BJ (cell line): ENCODE measurements at places on chromosomes 12 and 14. TPM values are rescaled to one million over a fixed set of nuclear protein-coding genes. Genes with fewer than 3 reads are reported as not detected.

The PLEKHH1 gene
- polyA plus RNA-seq: 0.16 and 0.53 TPM in 2 replicates

- no peak for DNase-seq
Observed at GRCh38 chr14:24297190-24297964, 2.2 kb downstream of the DHRS1 start.

The PLXNC1 gene
- polyA plus RNA-seq: 2.2 and 3.4 TPM in 2 replicates

- no peak for DNase-seq
Observed at GRCh38 chr14:60944204-60944603, 36.7 kb downstream of the TRMT5 start.

DNA sequence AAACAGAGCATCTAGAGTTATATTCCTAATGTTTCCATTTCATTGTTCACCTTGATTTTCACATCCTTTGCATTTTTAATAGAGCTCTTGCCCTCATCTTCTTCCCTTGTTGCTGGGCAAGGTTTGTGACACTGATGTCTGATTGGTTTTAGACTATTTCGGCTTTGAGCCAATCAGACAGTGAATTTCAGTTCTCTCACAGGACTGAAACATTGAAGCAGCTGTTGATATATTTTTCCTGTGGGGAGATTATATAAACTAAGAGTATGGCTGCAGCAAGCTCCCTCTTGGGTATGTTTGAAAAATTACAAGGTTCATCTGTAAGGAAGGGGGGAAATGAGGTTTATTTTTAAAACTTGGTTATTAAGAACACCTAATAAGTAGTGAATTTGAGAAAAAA, 51.2 kb downstream of the ATF7IP start:
- DNase-seq: no peak

- no peak for DNase-seq
Observed at GRCh38 chr12:32997471-32997870, 100.9 kb upstream of the PKP2 start.

- no peak for DNase-seq
Observed at GRCh38 chr14:91005716-91006115, 54.7 kb downstream of the RPS6KA5 start.
